ENCODE measurements at places on chromosomes 13 and 19. TPM values are rescaled to one million over a fixed set of nuclear protein-coding genes. Genes with fewer than 3 reads are reported as not detected.

DNA sequence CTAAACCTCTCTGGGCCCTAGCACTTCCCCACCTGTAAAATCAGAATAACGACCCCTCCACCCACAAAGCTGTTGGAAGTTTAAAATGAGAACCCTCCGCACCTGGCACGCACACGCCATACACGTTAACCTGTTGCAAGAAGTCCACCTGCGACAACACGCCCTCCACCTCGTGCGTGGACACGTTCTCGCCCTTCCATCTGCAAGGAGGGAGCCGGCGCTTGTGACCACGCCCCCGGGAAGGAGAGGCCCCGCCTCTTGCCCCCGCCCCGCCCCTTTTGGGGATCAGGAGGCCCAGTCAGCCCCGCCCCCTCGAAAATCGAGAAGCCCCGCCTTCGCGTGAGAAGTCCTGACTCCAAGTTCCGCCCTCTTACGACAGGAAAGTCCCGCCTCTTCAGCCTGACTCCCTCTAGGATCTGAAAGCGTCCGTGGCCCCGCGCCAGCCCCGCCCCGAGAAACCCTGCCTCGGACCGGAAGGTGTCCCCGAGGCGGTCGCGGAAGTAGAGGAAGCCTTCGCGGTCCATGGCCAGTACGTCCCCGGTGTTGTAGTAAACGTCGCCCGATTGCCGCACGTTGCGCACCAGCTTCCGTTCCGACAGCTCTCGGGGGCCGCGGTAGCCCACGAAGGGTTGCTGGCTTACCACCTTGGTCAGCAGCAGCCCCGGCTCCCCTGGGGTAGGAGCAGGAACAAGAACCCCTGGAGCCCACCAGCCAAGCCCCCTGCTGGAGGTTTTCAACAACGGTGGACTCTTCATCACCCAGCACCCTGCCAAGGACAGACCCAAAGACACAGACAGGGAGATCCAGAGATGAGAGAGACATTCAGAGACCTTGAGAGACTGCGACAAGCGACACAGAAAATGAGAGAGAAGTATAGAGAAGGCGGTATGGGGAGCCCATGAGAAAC is 12.5 kb downstream of the SLC27A5 start:
- H3K4me3 ChIP-seq: peak overlapping the region; percentile 57
- H3K27ac ChIP-seq: peak overlapping the region; percentile 79
- H3K36me3 ChIP-seq: no peaks in the 10 kb centered on the region
- H3K4me1 ChIP-seq: peaks cover 25% of the 10 kb centered on the region

GRCh38 chr13:43936647-43937046 is 56.9 kb downstream of the LACC1 start:
- H3K36me3 ChIP-seq: no peaks in the 10 kb centered on the region
- no peak for DNase-seq
- no peak overlapping the region for H3K27ac ChIP-seq
- no peaks in the 10 kb centered on the region for H3K27me3 ChIP-seq
- H3K4me3 ChIP-seq: no peak overlapping the region

DNA sequence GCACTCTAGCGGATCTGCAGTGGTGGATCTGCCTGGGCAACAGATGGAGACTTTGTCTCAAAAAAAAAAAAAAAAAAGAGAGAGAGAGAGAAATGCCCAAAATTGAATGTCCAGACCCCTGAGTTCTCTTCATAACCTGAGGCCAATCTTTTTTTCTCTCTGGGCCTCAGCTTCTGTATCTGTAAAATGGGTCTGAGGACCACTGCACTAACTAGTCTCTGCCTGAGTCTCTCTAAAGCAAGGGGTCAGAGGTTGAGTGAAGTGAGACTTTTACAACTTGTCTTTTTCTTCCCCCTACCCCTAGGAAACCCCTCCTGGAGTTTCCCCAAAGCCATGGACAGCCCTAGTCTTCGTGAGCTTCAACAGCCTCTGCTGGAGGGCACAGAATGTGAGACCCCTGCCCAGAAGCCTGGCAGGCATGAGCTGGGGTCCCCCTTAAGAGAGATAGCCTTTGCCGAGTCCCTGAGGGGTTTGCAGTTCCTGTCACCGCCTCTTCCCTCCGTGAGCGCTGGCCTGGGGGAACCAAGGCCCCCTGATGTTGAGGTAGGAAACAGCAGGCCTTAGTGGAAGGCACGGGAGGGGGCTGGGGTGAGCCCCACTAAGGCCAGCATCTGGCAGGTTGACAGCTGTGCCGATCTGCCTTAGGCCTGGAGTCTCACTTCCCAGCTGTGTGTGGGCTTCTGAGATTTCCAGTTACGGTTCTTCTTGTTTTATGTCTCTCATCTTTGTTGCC is 1.8 kb downstream of the TMEM91 start:
- no peaks in the 10 kb centered on the region for H3K36me3 ChIP-seq
- H3K4me1 ChIP-seq: peaks cover 20% of the 10 kb centered on the region
- no peaks in the 10 kb centered on the region for H3K27me3 ChIP-seq

DNA sequence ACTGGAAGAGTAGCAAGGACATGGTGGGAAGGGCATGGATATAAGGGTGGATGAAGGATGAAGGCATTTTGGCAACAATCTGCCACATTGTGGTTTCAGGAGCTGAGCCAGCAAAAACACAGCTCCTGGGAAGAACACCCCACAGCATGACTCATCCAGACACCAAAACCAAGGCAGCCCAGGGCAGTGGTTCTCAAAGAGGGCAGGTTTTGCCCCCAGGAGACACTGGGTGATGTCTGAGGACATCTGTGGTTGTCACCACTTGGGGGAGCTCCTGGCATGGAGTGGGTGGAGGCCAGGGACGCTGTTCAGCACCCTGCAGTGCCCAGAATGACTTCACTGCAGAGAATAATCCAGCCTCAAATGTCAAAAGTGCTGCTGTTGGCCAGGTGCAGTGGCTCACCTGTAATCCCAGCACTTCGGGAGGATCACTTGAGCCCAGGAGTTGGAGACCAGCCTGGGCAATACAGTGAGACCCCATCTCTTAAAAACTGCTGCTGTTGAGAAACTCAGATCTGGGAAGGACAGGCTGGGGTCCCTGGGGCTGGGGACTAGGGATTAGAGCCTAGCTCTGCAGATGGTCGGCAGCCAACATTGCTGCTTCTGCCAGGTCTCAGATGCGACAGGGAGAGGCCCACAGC is 16.1 kb downstream of the ZFR2 start:
- no peaks in the 10 kb centered on the region for H3K36me3 ChIP-seq
- H3K4me1 ChIP-seq: peaks cover 4% of the 10 kb centered on the region
- H3K27me3 ChIP-seq: no peaks in the 10 kb centered on the region
- H3K27ac ChIP-seq: no peak overlapping the region
- peak; percentile 25 for DNase-seq

GRCh38 chr19:12834976-12835757 is 788 bp upstream of the RTBDN start:
- H3K27ac ChIP-seq: no peak overlapping the region
- no peak for DNase-seq
- H3K36me3 ChIP-seq: no peaks in the 10 kb centered on the region
- H3K4me3 ChIP-seq: no peak overlapping the region

- no peaks in the 10 kb centered on the region for H3K4me1 ChIP-seq
- no peak overlapping the region for H3K27ac ChIP-seq
- no peak for DNase-seq
- H3K4me3 ChIP-seq: no peak overlapping the region
- no peaks in the 10 kb centered on the region for H3K27me3 ChIP-seq
Observed at GRCh38 chr13:24056616-24057137, 103.8 kb upstream of the SPATA13 start.

- H3K36me3 ChIP-seq: no peaks in the 10 kb centered on the region
- no peak for DNase-seq
- no peak overlapping the region for H3K4me3 ChIP-seq
- H3K27me3 ChIP-seq: no peaks in the 10 kb centered on the region
- H3K4me1 ChIP-seq: no peaks in the 10 kb centered on the region
Observed at GRCh38 chr13:94305463-94305862, 174.0 kb downstream of the DCT start.

GRCh38 chr19:3617463-3617862 is 9.1 kb downstream of the CACTIN start:
- H3K4me3 ChIP-seq: no peak overlapping the region
- peak; percentile 10 for DNase-seq
- peaks cover 15% of the 10 kb centered on the region for H3K4me1 ChIP-seq
- no peak overlapping the region for H3K27ac ChIP-seq
- peaks cover 59% of the 10 kb centered on the region for H3K36me3 ChIP-seq

GRCh38 chr13:110308656-110309359 is 1.7 kb downstream of the COL4A2 start:
- no peak overlapping the region for H3K4me3 ChIP-seq
- H3K27ac ChIP-seq: no peak overlapping the region
- H3K27me3 ChIP-seq: peaks cover 62% of the 10 kb centered on the region
- no peaks in the 10 kb centered on the region for H3K36me3 ChIP-seq
- H3K4me1 ChIP-seq: no peaks in the 10 kb centered on the region

DNA sequence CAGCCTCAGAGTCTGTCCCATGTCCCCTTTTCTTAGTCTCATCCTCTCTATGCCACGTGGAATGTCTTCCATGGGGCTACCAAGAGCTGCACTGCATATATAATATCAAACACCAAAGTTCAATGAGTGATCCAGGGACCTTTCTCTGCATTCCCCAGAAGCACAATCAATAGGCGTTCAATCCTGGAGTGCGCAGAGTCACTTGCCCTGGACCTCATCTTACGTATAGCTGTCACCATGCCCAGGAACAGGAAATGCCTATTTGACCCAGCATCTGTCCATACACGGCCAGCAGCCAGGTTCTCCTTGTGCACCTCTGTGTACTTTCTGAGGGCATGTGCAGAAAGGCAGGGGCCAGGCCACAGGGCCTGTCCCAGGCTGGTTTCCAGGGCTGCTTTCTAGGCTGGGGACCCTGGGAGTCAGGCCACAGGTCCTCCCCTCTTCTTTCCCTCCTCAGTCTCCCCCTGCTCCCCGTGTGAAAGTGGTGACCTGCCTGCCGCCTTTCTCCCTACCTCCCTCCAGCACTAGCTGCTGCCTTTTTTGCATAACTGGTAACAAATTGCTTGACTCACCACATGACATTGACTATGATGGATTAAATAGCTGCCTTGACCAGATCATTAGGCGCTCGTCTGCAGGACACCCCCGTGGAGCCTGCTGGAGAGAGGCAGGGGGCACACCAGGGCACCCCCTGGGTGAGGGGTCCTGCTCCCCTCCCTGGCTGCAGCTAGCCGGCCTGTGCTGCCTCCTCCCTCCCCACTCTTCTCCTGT is 222.0 kb downstream of the ZNF536 start:
- no peaks in the 10 kb centered on the region for H3K4me1 ChIP-seq
- H3K4me3 ChIP-seq: no peak overlapping the region
- H3K27me3 ChIP-seq: peaks cover 5% of the 10 kb centered on the region
- H3K36me3 ChIP-seq: no peaks in the 10 kb centered on the region

- DNase-seq: no peak
- H3K4me3 ChIP-seq: no peak overlapping the region
- H3K4me1 ChIP-seq: no peaks in the 10 kb centered on the region
- H3K27ac ChIP-seq: no peak overlapping the region
Observed at GRCh38 chr13:90238413-90238812, 1109.1 kb upstream of the MIR17HG start.

DNA sequence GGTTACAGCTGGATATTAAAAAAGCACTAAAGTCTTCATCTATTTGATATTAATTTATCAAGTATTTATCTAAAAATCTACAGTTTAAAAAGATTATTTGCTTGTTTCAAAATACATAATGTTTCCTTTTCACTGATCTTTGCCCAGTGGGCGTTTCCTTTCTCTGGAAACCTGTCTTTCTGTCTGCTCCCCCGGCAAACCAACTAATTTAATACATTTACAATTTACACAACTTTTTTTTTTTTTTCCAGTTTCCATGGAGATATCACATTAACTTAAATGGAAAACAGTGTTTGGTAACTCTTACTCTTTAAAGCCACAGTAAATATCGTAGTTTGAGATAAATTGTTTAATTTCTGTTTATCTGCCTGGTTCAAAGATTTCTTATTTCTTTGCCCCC is 5.3 kb downstream of the GPC6 start:
- DNase-seq: no peak
- peaks cover 38% of the 10 kb centered on the region for H3K27me3 ChIP-seq
- no peaks in the 10 kb centered on the region for H3K36me3 ChIP-seq
- no peak overlapping the region for H3K4me3 ChIP-seq
- no peaks in the 10 kb centered on the region for H3K4me1 ChIP-seq

GRCh38 chr13:67557642-67558241 is 327.6 kb upstream of the PCDH9 start:
- H3K27ac ChIP-seq: no peak overlapping the region
- no peaks in the 10 kb centered on the region for H3K36me3 ChIP-seq
- DNase-seq: no peak
- no peaks in the 10 kb centered on the region for H3K27me3 ChIP-seq
- H3K4me3 ChIP-seq: no peak overlapping the region

The CEBPA gene
- total RNA-seq: 1.4 TPM

The GPR18 gene
- 45.1 TPM for total RNA-seq

The SOX1 gene
- total RNA-seq: not detected

The ICAM5 gene
- total RNA-seq: not detected

The SYNE4 gene
- total RNA-seq: 1.6 TPM

The AKT2 gene
- total RNA-seq: 197 TPM

The C19orf81 gene
- not detected for total RNA-seq

The COX6B2 gene
- 0.28 TPM for total RNA-seq

The PPM1N gene
- total RNA-seq: 3.3 TPM

The NMRK2 gene
- total RNA-seq: not detected

The SAMD1 gene
- 29.4 TPM for total RNA-seq

The RAB8A gene
- total RNA-seq: 79.0 TPM
